ENCODE measurements at places on chromosomes 7 and 10.

DNA sequence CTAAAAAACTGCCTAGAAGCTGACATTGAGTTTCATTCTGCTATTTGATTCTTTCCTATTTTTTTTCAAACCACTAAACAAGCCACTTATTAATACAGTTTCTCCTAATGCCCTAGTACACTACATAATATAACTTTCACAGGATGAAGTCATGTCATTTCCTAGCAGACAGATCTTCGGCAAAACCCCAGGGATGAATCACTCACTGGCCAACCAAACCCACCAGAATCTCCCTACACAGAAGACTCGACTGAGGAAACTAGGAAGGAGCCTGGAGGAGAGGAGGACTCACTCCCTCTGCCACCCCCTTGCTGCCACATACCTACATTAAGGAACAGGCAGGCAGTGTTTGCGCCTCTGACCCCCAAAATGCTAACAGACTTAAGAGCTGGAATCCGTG lies 33.4 kb downstream of the XPNPEP1 start:
- no peak for DNase-seq

DNA sequence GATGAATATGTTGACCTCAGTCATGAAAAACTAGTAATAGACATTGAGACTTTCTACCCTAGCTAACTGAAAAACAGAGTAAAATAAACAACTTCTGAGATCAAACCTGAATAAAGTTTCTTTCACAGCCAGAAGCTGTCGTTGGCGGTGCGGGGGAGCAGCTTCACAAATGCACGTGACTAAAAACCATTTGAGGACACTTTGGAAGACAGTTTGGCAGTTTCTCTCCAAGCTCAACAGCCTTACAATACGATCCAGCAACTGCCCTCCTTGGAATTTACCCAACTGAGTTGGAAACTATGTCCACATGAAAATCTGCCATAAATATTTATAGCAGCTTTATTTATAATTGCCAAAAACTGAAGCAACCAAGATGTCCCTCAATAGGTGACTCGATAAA lies 63.1 kb downstream of the CYTH3 start:
- no peak for DNase-seq

DNA sequence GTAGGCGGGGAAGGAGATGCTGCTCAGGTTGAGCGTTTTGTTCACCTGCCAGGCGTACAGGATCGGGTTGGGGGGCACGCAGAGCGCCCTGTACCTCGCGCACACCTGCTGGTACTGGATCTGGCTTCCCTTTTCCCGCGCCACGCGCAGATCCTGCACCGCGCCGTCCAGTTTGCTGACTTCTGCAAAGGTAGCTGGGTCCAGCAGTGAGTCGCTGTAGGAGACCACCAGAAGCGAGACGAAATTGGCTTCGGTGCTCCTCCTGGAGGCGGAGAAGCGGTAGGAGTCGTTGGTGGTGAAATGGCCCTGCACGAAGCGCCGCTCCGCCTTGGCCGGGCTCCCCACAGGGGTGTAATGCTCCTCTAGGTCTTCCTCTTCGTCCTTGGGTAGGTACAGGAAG lies 90.7 kb upstream of the RAB18 start:
- DNase-seq = no peak

GRCh38 chr10:73650537-73651331 lies 5.1 kb downstream of the SYNPO2L start:
- DNase-seq = no peak

DNA sequence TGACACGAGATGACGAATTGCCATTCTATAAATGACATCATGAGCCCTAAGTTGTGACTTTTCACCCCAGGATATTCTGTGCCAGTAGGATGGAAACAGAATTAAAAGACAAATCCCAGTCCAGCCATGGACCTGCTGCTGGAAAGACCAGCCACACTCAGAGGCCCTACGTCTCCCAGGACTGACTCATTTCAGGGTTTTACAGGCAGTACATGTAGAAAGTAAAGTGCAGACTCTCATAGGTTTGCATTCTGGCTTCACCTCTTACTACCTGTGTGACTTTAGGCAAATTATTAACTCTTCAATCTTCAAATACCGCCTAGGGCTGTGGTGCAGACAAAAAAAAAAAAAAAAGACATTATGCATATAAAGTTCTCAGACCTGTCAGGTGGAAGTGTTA lies 188.8 kb downstream of the NEBL start:
- DNase-seq = no peak

GRCh38 chr7:66258409-66258808 lies 53.3 kb downstream of the TPST1 start:
- DNase-seq = no peak

DNA sequence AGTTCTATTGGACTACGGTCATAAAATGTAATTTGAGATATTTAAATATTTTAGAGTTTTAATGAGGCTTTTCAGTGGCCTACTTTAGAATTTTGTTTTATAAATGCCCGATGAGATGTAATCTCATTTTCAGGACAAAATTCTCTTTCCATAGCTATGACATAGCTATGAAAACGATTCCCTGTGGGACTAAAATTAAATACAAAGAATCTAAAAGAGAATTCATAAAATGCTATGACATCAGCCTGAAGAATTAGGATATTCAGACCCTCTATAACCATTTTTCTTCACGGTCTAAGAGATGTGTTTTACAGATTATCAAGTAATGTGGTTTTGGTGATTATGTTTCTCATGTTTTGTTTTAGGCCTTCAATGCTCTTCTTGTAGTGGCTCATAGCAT lies 48.2 kb upstream of the ODAD2 start:
- DNase-seq = no peak

DNA sequence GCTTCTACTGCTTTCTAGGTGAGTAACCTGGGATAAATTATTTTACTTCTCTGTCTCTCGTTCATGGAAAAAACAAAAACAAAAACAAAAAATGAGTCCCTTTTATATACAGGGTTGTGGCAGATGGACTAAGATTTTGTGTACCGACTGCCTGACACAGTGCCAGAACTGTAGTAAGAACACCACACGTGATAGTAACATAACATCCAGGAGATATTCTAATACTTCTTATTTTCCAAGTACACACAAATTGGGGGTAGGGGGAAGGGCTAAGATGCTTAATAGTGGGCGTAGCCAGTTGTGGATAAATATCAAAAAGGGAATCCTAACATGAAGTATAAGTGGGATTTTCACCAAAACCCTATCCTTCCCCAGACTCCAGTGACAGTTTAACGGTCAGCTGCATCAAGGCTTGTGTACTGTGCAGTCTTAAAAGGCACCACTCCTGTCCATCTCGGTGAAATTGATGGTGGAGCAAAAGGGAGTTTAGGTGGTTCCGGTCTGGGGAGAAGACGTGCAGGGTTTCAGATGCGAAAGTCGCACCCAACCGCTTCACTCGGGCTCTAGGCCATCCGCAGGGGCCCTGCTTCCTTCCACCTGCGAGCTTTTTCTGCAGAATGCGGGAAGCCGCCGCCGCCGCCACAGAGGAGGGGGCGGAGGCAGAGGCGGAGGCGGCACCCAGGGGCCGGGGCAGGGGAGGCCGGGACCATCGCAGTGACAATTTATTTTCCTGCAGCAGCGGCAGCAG lies at the start of gene STAMBPL1:
TSS of gene STAMBPL1 (plus strand) at position 712 of the 748 bp plus-strand sequence. CDS start 21,464 bp downstream, outside the sequence.
- peak; percentile 80 for DNase-seq

DNA sequence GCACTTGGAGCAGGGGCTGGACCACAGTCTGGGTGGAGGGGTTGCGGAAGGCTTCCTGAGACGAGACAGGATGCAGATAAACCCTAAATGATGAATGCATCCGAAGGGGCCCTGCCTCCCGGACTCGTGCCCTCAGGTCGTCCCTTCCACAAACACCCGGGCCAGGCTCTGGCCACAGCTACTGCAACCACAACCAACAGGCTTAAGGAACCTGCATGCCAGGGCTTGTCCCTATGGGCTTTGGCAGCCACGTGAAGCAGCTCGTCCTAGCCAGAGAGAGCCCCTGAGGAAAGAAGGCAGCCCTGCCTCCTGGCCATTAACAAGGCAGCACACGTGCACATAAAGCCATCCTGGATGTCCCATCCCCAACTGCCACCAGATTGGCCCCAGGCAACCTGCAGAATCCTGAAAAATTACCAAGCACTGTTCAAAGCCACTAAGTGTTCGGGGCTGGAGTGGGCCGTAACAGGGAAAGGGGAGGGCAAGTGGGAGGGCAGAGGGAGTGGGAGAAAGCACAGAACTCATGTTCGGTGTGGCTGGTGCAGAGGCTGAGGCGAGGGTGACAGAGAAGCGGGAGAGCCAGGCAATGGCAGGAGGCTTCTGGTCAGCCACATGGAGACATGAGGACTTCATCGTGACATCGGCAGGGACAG lies 62.7 kb downstream of the MAD1L1 start:
- no peak for DNase-seq

GRCh38 chr10:84478151-84478550 lies 149.8 kb downstream of the CCSER2 start:
- no peak for DNase-seq

DNA sequence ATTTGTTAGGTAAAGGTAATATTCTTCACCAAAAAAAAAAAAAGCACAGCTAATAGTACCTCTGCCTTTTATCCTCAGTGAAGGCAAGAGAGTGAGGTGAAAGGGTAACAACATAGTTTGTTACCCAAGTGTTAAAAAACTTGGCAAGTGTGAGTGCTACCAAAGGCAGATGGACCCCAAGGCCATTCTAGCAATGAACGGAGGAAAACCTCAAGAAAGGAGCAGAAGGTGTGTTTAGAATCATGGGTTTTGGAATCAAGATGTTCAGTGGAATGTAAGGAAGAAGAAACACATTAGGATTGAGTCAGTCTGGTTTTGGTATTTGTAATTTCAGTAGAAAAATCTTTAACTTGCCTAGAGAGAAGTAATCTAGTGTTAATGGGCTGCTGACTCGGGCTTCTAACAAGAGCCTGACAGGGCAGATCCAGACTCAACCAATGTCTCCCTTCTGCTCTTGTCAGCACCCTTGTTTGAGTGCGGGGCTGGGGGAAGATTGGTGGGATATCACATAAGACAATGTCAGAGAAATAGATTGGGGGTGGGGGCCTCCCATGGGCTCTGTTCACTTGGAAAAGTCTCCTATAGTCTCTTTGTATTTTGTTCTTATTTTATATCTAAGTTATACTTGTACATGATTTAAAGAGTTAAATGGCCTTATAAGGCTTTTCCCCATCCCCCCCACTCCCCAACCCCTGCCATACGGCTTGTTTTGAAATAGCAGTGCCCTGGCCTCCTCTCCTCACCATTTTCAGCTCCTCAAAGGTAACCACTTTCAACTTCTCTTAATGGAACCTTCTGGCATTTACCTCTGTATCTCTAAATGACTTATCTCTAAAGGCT lies 44.4 kb downstream of the SCD start:
- no peak for DNase-seq

DNA sequence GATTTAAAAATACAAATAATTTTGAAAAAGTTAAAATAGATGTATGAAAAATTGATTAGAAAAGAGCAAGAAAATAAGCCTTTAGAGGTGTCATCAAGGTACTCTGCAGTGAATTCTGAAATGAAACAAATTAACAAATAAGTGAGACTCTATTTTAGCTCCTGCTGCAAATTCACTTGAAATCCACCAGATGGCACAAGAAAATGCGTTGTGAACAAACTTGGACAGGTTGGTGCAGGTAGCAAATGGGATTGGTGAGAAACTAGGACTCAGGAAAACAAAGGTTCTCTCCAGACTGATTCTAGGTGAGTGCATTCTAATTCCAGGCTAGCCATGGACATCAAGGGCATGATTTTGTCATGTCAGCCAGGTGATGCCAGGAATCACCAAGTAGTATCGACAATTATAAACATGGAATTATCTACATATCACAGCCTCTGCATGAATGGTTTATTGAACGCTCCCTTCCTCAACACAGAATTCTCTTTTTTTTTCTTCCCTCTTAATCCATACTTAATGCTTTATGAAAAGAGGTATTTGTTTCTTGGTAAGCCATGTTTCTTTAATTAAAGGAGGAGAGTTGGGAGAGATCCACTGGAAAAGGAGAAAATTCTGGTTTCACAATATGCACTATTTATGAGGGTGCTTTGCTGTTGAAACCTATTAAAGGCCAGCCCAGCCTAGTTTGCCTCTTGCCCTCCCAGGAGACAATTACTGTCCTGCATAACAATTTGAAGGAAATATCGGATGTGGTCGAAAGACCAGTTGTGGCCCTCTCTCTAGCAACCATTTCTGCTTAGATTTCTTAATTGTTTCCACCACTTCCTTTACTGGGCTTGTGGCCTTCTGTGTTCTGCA lies 118.1 kb downstream of the ZNF365 start:
- peak; percentile 12 for DNase-seq

All from CD4-positive, alpha-beta memory T cell (primary cell).